H4 (cell line): ENCODE measurements at places on chromosomes 13 and 19.
A peak's percentile ranks its signal among the peaks of the same experiment; 100 is the strongest.

DNA sequence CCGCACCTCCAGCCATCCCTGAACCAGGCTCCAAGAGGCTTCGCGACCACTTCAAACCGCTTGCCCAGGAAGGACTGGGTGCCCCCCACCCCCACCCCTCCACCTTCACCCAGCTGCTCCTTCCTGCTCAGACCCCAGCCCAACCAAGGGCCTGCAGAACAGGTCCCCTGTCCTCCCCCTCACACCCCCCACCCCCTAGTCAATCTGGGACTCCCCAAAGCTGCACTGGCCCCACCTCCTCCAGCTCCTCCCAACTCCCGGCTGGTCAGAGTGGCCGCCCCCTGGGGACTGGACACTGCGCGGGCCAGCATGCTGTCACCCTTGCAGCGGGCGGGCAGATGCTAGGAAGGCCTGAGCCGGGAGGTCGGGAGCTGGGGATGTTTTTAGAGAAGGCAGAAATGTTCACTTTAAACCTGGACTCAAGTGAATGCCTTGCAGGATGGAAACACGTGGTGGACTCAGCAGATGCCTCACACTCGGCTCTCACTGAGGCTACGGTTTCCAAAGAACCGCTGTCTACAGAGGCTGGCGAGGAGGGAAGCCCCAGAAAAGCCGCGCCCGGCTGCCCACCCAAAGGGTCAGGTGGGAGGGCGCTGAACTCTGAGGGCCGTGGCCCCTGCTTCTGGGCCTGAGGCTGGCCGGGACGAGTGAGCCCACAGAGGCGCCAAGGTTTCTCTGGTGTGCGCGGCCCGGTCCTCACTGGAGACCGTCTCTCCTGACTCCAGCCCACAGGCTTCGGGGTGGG, 8.0 kb downstream of the RPL36 start:
- DNase-seq = no peak

DNA sequence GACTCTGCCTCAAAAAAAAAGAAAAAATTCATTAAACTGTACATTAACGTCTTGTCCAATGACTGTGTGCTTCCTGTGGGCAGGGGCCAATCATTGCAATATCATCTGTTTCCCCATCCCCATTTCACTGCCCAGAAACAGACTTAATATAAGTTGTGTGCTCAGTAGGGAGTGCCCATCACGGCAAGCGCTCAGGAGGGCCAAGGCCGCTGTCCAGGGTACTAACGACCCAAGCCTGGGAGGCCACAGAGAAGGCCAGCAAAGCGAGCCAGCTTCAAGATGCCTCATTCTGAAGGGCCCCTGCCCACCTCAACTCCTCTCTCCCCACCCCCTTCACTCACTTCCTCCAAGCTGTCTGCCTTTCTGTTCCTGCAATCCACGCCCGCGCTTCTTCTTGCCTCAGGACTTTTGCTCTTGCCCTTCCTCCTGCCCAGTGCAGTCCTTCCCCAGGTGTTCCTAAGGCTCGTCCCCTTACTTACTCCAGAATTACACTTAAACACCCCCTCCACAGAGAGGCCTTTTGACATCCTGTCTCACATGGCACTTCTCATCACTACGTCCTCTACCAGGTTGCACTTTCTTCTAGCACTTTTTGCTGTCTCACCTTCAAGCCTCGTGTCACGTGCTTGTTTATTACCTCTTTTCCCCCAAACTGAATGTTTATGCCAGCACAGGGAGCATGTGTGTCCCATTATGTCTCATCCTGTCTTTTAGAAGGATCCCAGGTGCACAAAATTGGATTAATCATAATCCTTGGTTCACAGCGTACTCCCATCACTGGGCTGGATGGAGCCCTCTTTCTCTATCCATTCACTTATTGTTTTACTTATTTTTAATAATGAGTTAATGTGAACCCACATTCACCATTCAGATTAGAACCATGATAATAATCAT, 11.3 kb upstream of the POU2F2 start:
- no peak for DNase-seq

DNA sequence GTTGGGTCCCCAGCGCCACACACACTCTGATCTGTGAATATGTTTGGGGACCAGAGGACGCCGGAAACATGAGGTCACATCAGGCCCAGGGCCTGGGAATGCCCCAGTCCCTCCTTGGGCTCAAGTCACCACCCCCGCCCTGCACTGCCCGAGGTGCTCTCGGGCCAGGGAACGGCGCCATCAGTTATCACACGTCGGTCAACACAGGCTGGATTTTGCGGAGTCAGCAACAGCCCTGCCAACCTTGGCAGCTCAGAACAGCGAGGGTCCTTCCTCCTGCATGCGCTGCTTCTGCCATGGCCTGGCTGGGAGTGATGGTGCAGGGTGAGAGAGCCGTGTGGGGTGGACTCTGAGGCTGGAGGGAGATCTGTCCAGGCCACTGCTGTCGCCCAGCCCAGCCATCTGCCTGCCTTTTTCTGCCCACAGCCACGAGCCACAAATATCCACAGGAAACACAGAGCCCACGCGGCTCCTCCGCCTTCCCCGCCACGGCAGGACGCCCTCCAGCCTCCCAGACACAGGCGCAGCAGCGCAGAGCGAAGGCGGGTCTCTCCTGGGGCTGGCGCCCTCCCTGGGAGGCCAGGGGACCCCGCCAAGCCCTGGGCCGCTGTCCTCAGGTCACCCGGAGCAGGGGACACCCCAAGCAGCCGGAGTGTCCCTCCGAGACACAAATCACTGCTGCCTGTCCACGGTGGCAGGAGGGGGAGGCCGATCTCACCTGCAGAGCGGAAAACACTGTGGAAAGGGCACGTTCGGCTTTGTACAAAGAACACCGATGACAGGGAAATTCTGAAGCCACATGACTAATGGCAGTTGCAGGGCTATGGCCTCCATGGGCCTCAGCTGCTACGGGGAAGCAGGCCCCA, 31.6 kb upstream of the CACTIN start:
- no peak for DNase-seq

DNA sequence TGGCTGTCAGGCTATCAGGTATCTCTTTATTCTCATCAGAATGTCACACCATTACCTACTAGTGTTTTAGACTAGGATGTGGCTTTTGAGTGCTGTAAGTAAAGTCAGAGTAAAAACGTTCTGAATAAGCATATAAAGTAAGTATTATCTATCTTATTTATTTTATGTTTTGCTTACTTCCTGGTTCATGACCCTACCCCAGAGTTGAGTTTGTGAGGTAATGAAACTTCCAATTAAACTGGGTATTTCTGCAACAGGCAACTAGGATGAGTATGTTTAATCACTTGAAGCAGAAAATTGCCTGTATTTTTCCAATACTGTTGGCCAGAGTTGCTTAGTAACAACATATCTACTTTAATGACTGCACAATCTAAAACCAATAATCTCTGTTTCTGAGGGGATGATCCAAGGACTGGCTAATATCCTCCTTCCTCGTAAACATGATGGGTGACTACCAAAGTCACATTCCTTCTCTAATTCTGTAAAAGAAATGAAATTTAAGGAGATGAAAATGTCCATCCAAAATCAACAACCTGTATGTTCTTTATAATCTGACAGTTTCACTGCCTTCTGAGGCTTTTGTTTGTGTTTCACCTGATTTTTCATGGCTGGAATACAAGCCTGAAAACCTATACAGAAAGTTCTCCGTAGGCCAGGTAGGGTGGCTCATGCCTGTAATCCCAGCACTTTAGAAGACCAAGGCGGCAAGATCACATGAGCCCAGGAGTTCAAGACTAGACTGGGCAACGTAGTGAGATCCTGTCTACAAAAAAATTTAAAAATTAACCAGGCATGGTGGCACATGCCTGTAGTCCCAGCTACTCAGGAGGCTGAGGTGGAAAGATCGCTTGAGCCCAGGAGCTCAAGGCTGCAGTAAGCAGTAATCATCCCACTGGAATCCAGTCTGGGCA, 83.1 kb downstream of the ABCC4 start:
- DNase-seq = no peak

GRCh38 chr19:5891938-5892771, 11.4 kb downstream of the NDUFA11 start:
- DNase-seq = no peak

DNA sequence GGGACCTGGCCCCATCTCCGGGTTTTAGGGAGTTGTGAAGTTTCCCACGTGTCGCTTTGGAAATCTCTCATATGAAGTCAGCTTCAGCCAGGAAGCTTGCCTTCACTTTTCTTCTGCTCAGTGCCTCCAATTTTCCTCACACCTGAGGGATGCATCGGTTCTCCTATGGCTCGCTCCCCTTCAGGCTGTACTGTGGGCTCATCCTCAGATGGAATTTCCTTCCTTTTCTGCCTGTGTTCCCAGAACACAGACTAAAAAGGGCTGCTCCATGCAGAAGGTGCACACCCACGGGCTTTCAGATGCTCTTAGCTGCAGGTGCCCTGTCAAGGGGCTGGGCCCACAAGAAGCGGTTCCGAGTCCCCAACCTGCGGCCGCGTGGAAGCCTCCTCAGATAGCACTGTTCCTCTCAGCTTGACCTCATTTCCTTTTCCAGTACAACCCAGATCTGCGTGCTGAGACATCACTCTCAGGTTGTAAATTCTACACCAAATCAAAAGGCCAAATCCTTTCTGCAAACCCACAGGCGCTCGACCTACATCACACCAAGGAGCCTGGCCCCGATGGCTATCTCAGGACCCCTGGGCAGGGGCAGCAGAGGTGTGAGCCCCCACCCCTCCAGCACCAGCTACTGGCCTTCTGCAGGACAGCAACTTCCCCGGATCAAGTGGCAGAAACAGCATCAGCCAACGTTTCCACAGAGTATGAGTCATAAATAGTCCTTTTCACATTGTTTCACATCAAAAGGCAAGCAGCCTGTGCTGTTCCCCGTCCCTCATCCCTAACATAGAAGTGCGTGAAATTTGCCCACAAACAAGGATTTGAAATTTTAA, 275.9 kb downstream of the ZNF536 start:
- DNase-seq = peak; percentile 44

DNA sequence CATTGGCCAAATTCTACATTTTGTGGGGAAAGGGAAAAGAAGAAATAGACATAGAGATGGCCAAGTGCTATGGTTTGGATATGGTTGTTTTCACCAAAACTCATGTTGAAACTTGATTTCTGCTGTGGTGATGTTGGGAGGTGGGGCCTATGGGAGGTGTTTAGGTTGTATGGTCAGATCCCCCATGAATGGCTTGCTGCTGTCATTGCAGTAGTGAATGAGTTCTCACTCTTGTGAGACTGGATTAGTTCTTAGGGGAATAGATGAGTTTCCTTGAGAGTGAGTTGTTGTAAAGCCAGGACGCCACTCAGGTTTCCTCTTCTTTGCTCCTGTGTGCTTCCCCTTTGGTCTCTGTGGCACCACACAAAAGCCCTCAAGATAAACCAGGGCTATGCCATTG, 242.6 kb upstream of the RFC3 start:
- DNase-seq = no peak

- no peak for DNase-seq
Measured at GRCh38 chr13:64810750-64811149, 2419.4 kb downstream of the PCDH9 start.

DNA sequence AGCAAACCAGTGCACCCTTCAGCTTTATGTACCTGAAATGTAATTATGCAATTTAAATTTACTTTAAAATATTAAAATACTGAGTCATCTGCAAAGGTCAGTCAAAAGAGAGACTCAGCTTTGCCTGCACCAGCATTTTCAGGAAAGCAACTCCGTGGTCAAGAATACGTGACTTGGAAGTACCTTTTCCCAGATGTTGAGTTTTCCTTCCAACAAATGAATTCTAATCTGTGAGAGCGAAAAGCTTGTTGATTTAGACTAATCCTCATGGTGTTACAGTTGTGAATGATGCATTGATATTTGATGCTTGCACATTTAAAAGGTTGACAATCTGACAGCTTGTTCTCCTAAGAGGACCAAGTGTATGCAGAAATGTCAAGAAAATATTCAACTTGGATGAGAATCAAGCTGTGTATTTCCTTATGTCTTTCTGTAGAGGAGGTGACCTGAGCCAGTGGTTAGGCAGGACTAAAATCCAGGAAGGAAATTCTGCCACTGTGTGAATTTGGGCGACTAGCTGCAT, 270.4 kb downstream of the ABCC4 start:
- no peak for DNase-seq

- no peak for DNase-seq
Measured at GRCh38 chr19:34504273-34504808, 22.8 kb downstream of the WTIP start.

- no peak for DNase-seq
Measured at GRCh38 chr19:4909156-4909896, at the start of gene UHRF1. UHRF1 (plus strand) TSS chr19:4909501; CDS start chr19:4910886, 1,385 bp downstream.

DNA sequence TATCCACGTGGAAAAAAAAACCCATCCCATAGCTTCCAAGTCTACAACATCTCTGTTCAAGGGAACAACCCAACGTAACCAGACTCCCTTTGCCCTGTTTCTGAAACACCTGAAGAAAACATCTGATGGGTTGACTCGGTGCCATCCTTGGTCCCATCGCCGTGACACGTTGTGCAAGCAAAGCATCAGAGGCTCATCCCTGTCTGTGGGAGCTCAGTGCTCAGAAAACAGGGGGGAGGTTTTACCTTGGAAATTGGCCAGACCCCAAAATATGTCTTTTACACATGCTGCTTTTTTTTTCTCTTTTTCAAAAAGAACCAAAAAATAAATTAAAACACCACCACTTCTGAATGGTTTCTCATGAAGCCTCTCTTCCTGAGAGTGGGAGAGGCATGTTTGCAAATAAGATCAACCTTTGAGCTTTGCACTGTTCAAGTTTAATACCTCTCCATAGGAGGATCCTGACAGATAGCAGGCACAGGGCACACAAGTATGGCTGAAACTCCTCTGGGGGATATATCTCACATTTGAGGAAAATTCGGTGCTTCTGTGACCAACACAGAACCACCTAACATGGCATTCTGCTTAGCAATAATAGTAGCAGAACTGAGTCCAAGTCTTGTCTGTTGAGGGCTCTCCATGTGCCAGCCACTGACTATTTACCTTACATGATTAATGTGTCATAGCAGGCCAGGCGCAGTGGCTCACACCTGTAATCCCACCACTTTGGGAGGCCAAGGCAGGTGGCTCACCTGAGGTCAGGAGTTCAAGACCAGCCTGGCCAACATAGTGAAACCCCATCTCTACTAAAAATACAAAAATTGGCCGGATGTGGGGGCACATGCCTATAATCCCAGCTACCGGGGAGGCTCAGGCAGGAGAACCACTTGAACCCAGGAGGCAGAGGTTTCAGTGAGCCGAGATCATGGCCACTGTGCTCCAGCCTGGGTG, 7.0 kb upstream of the PVR start:
- DNase-seq = no peak

GRCh38 chr13:24929196-24929595, 165.2 kb downstream of the RNF17 start:
- no peak for DNase-seq
